ENCODE measurements at places on chromosomes 5 and 9.

- no peak for DNase-seq
- H3K4me1 ChIP-seq: peaks cover 17% of the 10 kb centered on the region
- no peak overlapping the region for H3K27ac ChIP-seq
- no peak overlapping the region for H3K4me3 ChIP-seq
- H3K27me3 ChIP-seq: no peaks in the 10 kb centered on the region
These were observed 33.1 kb downstream of the KDM4C start for GRCh38 chr9:6790866-6791265.

GRCh38 chr5:37208883-37209797, 40.0 kb downstream of the CPLANE1 start:
- no peak overlapping the region for H3K4me3 ChIP-seq
- peak; percentile 42 for DNase-seq
- H3K27me3 ChIP-seq: no peaks in the 10 kb centered on the region
- no peak overlapping the region for H3K27ac ChIP-seq

- DNase-seq: no peak
- H3K4me3 ChIP-seq: no peak overlapping the region
- H3K27ac ChIP-seq: peak overlapping the region; percentile 67
- no peaks in the 10 kb centered on the region for H3K27me3 ChIP-seq
- H3K4me1 ChIP-seq: peaks cover 14% of the 10 kb centered on the region
These were observed 42.1 kb downstream of the NKD2 start for GRCh38 chr5:1050423-1051365.

- no peak overlapping the region for H3K4me3 ChIP-seq
- H3K36me3 ChIP-seq: no peaks in the 10 kb centered on the region
- H3K27me3 ChIP-seq: no peaks in the 10 kb centered on the region
- no peak overlapping the region for H3K27ac ChIP-seq
These were observed 175.2 kb downstream of the SAXO1 start for GRCh38 chr9:18857769-18858168.
